ENCODE measurements at places on chromosomes 2 and 18.
A peak's percentile ranks its signal among the peaks of the same experiment; 100 is the strongest.

DNA sequence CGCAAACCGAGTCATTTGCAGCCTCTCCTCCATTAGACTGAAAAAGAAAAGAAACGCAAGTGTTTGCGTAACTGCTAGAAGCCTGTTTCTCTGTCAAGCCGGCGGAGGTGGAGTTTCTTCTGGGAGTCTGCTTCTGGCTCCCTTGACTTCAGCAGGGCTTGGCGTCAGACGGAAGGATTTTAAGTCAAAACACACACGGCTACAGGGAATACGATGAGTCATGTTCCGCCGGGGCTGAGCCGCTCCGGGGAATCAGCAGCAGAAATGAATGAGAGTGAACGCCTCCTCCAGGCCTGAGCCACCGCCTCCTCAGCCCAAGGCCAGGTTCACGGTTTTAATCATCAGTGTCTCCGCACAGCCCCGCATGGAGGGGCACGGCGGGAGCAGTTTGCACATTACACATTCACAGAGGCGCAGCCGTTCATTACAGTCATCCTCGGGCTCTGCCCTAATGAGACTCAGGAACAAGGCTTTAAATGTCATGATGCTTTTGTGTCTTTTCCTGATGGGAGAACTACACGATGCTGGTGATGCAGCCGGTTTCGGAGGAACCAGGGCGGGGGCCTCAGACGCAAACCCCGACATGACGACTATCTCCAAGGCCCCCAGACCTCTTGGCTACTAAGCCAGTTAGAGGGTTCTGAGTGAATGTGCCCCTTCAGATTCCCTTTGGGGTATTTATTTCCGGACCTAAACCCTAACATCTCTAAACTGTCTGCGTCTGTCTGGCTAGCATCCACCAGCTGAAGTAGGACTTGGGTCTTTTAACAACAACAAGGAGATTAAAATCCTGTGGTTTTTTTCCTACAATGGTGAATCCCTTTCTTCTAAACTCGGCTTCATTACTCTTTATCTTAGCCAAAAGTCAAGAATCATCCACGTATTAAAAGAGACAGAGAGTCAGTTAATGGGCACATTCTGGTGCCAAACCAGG lies 11.1 kb upstream of the SCG2 start:
- DNase-seq: peak; percentile 3

DNA sequence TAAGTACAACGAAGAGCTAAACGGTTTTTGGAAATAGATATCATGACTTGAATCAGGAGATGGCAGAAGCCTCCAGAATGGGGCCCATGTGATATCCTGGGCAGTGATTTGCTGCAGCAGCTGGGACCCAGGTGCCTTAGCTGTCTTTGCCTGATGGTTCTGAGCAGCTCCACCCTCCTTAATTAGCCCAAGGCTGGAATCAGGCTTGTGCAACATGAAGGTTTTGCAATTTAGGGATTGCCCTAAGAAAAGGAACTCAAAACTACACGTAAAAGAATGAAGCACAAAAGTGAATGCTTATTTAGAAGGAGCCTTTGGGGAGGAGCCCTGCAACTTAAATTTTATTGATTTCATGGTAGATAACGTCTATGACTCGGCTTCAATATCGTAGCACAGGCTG lies 17.3 kb upstream of the CNDP2 start:
- no peak for DNase-seq

- no peak for DNase-seq
Measured at GRCh38 chr18:39497821-39498220, 1932.2 kb upstream of the CELF4 start.

GRCh38 chr18:79071503-79072210 lies 2.5 kb downstream of the ATP9B start:
- DNase-seq: peak; percentile 52

GRCh38 chr18:5253910-5254309 lies 41.6 kb downstream of the ZBTB14 start:
- no peak for DNase-seq

DNA sequence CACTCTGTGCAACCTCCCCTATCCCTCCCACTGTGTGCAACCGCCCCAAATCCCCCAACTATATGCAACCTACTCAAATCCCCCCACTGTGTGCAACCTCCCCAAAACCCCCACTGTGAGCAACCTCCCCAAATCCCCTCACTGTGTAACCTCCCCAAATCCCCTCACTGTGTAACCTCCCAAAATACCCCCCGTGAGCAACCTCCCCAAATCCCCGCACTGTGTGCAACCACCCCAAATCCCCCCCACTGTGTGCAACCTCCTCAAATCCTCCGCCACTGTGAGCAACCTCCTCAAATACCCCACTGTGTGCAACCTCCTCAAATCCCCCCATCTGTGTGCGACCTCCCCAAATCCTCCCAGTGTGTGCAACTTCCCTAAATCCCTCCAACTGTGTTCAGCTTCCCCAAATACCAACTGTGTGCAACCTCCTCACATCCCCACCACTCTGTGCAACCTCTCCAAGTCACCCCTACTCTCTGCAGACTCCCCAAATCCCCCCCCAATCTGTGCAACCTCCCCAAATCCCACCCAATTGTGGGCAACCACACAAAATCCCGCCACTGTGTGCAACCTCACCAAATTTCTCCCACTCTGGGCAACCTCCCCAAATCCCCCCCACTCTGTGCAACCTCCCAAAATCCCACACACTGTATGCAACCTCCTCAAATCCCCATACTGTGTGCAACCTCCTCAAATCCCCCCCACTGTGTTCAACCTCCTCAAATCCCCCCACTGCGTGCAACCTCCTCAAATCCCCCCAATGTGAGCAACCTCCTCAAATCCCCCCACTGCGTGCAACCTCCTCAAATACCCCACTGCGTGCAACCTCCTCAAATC lies 114.1 kb downstream of the TPO start:
- no peak for DNase-seq

DNA sequence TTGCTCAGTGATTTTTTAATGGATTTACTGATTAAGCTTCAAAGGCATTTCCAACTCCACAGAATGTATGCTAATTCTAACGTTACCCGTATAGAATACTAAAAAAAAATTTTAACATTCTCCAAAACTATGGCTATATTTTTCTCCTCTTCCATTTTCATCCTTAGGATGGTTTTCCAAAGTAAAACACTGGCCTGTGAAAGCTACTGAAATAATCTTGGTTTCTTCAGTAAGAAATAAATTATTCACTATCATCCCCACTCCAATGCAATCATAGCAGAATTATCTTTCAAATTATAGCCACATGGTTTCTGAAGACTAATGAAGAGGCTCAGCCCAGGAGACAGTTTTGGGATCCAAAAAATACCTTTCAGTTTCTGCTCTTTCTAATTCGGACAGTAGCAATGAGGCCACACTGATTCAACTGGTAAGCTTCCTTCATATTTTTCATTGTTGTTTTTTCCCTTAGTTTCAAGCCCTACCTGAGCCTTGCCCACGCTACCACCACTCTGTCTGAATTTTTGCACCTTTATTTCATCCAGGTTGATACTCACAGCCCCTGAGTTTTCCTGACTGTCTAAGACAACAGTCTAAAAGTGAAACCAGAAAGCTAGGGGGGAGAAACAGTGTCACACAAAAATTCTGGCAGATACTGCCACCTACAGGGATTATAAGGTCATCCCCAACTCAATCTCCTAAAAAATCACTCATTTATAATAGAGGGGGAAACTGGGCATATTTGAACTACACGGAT lies 887.9 kb downstream of the NRXN1 start:
- DNase-seq: peak; percentile 14

DNA sequence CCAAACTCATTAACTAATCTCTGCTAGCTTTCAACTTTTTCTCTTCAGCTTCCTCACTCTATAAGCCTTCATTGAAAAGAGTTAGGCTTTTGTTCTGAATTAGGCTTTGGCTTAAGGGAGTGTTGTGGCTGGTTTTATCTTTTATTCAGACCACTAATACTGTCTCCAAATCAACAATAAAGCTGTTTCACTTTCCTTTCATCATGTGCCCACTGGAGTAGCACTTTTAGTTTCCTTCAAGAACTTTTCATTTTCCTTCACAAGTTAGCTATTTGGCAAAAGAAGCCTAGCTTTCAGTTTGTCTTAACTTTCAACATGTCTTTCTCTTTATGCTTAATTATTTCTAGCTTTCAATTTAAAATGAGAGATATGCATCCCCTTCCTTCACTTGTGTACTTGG lies 271.7 kb upstream of the FSIP2 start:
- no peak for DNase-seq

DNA sequence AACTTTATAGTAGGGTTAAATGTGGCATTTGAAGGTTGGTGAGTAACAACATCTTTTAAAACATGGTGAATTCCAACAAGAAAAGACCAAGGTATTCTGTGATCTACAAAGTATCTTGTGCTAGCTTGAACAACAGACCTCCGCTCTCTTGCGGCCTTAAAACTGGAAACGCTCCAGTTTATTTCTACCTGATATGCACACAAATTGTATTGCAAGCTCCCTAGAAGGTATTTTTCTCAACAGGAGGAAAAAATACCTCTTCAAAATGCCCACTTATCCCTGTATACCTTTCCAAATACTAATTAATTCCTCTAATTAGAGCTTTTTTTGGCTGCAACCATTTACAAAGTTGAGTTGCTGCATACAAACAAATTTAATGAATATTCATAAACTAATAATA lies 69.5 kb downstream of the KCNH7 start:
- DNase-seq: no peak

- DNase-seq: no peak
Measured at GRCh38 chr2:195443926-195444325, 213.1 kb upstream of the SLC39A10 start.

DNA sequence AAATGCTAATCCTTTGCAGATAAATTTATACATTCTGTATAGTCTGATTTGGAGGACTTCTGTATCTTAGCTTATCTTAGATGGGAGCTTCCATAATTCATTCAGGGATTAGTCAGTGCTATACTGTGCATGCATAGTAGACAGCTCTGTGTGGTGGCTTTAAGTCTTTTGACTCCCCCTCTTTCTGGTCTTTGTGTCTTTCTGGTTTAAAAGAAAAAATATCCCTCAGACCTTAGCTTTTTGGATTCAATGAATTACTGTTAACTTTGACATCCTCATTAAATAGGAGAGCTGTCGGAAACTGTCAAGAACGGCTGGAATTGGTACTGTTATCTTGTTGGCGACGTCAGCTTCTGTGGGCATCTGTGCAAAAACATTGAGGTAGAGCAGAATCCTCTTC lies 130.4 kb downstream of the SPTBN1 start:
- no peak for DNase-seq

GRCh38 chr18:3012136-3013023 lies 564 bp downstream of the LPIN2 start:
- DNase-seq: peak; percentile 47

DNA sequence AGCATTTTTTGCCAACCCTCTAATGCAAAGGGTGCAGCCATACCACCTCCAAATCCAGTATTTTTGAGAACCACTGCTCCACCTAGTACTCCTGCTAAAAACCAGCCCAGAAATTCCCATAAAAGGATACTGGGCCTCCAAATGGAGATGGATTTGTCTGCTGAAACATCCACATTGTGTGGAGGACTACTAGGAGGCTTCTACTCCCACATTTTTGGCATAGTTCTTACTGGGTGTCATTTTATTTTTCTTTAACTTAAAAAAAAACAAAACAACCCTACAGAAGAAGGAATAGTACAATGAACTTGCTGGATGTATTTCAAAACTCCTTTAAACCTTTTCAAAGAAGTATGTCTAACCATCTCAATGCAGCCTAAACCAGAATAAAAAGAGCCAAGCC lies 219.2 kb downstream of the SRBD1 start:
- no peak for DNase-seq

- no peak for DNase-seq
Measured at GRCh38 chr2:197261808-197262226, 48.8 kb downstream of the ANKRD44 start.

GRCh38 chr18:12748671-12749070 lies 45.8 kb downstream of the PSMG2 start:
- DNase-seq: no peak

DNA sequence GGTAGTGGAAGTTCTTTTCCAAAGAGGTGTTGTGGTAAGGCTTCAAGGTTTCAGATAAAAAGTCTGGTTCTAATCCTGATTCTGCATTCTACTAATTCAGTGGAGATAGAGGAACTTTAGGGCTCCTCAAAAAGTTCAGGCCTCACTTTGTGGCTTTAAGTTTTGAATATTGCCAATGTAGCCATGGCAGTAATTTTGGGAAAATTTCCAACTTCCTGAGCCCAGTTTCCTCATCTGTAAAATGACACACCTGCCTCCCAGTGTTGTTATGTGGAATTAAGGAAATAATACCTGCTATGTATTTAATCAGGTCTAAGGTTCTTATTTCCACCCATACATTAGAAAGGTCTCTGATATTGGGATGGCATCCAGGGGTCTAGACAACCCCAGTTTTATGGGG lies 147.6 kb upstream of the ITGA6 start:
- DNase-seq: no peak

DNA sequence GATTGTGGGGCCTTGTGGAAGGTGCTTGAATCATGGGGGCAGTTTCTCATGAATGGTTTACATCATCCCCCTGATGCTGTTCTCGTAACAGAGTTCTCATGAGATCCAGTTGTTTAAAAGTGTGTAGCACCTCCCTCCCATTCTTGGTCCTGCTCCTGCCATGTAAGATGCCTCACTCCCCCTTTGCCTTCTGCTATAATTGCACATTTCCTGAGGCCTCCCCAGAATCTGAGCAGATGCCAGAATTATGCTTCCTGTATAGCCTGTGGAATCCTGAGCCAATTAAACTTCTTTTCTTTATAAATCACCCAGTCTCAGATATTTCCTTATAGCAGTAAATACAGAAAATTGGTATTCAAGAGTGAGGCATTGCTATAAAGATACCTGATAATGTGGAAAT lies 15.6 kb upstream of the WDR75 start:
- no peak for DNase-seq

DNA sequence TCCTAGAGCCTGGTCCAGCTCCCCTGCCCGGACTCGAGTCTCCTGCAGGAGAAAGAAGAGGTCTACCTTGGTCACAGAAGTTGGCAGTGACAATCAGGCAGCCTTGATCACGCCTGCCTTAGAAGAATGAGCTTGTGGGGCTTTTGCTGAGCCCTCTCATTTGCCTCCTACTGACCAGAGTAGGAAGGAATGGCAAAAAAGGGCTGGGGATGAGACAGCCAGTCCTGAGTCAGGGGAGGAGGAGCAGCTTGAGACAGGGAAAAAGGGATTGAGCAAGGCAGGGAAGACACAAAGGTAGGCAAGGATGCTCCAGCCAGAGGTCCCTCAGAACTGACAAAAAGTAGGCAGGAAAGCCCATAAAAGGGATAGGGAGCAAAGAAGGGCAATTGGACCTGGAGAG lies 6.0 kb downstream of the WDR54 start:
- no peak for DNase-seq

DNA sequence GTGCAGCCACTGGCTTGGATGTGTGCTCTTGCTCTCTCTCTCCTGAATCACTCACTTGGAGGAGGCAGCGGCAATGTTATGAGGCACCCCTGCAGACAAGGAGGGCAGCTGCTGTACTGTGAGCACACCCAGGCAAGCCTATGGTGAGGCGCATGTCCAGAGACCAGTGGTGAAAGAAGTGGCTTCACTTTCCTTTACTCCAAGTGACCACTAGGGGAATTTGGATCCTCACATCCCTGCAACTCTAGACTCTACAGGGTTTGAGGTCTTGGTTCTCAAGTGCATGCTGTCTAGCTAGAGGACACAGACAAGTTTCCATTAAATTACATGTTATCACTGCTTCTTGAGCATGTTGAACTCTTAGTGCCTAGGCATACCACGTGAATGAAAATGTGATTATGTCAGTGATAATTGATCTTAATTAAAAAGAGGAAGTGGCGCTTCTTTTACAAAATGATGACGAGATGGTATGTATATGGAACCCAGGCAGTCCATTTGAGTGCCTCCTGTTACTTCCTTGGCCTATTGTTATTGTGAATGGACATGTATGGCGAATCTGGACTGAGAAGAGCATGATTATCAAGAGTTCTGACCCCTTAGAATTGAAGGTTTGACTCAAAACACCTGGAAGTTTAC lies 181.0 kb upstream of the CDH2 start:
- no peak for DNase-seq

- no peak for DNase-seq
Measured at GRCh38 chr2:157256626-157257025, 879 bp upstream of the GALNT5 start.

All from HL-60 (cell line).